ENCODE measurements at places on chromosomes 3 and 15.

DNA sequence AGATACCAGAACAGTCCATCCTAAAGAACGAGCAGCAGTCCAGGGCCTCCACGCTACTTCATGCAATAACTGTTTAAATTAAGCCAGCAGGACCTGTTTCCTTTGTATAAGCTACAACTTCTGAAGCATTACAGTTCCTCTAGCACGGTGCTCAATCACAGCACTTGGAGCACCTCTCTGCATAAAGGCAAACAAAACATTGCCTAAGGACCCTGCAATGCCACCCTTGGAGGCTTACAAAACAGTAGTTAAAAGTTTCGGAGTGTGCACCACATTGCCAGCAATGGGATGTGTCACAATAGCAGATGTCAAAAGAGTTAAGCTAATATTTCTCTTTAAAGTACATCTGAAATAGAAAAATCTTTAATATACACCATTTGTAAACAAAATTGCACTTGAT is 2.6 kb upstream of the VPS39 start:
- DNase-seq: no peak

DNA sequence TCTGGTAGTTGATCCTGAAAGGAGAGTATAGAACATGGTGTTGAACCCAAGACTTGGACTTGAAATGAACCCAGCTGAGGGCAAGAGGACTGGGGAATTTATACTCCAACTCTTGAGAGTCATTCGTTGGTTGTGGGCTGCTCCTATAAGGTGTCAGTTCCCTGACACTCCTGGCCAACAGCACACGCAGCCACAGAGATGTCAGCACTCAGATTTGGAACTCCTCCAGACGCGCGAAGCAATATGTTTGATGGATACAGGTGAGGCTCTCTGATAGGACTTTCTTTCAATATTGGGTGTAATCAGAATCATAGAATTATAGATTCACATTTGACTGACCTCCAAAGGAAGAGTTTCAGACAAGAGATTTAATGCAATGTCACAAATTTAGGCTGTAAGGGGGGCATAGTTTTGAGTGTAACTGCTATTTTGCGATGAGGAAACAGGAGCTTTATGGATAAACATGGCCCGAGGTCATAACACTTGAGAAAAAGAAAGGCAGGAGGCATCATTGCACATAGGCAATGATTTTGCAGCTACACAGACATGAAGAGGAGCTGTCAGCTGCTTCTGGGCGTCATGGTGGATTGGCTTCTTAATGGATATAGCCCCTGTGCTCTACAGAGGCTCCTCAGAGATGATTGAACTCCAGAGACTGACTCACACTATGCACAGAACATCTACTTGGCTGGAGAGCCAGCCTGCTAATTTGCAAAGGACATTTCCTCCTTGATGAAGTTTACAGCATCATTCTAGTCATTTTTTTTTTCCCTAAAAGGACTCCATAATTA is 569.2 kb upstream of the RGMA start:
- DNase-seq: no peak

GRCh38 chr3:62566022-62566557 is 192.7 kb upstream of the FEZF2 start:
- DNase-seq: no peak

- peak; percentile 8 for DNase-seq
Measured at GRCh38 chr3:63349583-63350573, 71.8 kb downstream of the SYNPR start.

GRCh38 chr15:31042751-31043150 is 51.3 kb upstream of the MTMR10 start:
- DNase-seq: no peak

- DNase-seq: no peak
Measured at GRCh38 chr15:33701304-33701696, 267.0 kb upstream of the CHRM5 start.

GRCh38 chr15:82556315-82557035 is 16.2 kb upstream of the RPS17 start:
- no peak for DNase-seq

DNA sequence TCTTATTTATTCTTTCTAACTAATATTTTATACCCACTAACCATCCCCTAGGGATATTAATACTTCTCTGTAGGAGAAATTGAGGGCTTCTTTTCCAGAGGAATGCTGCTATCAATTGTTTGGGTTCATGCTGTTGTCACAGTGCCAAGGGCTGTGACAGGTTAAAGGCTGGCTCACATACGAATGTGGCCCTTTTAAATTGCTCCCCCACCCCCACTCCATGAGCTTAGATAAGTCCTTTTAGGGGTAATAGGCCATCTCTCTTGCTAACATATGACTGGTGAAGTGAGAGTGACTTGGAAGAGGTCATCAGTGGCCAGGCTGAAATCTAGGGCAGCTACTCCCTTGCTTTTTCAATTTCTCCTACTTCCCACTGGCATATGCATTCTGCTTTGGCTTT is 121.9 kb upstream of the DPH6 start:
- no peak for DNase-seq

DNA sequence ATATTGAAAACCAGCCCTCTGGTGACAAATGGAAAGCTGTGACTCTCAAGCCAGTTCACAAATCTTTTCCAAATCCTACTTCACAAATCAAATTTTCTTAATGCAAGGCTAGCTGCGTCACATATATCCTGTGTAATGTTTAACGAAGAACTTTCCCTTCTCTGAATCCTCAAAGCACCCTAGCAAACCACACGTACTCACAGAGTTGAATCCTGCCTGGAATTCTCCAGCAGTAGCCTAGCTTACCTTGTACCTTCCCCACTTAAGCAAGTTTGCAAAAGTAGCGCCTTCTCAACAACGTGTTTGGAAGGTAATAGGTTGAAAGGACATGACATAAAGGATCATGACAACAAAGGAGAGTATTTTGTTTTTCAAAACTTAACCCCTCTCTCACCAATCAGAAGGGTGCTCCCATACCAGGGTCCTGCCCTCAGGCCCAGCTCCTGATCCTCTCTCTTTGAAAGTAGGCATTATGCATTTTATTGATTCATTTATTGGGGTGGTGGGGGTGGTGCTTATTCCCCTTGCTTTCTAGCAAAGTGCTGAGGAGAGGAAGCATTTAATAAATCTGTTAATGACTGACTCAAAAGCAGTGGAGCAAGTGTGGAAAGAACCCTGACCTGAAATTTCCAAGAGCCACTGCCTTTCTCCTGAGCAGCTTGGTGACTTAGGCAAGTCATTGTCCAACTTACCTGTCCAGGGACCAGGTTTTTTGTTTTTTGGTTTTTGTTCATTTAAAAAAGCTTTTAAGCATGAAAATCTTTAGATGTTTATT is 531.6 kb downstream of the MECOM start:
- no peak for DNase-seq

DNA sequence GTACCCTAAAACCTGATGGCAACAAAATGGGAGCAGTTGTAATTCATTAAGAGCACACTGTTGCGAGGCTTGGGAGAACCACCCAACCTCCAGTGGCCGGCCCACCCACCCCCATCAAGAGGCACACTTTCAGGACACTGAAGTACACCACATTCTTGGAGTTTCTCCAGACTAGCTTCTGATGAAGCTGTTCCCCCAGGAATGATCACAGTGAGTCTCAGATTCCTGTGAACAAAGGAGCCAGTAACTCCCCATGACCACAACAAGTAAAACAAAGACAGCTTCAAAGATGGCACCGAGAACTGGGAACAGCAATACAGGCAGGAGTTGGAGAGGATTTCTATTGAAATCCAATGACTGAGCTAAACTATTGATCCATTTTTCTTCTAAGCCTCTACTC is 126.0 kb downstream of the ST8SIA2 start:
- DNase-seq: no peak

DNA sequence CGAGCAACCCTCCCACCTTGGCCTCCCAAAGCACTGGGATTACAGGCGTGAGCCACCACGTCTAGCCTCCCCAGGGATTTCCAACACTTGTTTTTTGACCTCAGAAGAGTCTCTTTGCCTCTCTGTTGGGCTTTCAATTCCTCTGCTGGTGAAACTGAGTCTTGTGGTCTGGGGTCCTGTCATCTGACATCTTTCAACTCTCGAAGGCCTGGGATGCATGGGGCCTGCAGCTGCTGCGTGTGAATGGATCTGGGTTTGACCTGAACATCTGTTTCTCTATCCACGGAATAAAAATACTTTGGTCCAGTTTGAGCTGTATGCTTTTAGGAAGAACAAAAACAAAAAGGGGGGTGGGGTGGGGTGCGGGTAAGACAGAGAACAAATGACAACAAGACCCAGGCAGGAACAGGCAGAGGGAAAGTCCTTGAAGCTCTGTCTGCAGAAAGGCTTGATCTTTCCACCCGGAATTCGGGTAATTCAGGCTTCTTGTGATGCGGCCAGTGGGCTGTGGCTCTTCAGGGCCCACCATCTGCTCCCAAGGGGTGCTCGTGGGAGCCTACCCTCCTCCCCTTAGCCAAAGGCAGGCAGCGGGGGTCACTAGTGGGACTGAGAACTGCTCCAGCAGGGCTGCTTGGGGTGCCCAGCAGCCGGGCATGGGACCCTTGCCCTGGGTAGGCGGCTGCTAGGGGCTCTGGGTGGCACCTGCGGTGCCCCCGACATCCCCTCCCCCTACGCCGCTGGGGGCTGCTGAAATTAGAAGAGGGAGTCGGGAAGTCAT is 71.5 kb downstream of the SLC12A8 start:
- no peak for DNase-seq

DNA sequence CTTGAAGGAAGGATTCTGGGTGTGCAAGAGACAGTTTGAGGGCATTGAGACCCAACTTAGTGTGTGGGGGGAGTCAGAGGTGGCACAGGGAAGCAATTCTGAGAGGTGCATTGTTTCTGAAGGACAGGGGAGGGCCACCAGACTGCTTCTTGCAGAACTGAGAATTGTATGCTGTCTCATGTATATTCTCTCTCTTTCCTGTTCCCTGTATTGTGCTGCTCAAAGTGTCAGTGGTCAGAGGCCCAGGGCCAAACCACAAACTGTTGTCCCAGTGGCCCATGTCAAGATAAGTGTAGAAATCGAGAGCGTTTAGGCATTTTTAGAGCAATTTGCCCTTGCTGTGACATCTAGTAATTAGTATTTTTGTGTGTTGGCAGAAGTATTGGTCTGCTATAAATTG is 567.1 kb downstream of the EDEM1 start:
- DNase-seq: no peak

DNA sequence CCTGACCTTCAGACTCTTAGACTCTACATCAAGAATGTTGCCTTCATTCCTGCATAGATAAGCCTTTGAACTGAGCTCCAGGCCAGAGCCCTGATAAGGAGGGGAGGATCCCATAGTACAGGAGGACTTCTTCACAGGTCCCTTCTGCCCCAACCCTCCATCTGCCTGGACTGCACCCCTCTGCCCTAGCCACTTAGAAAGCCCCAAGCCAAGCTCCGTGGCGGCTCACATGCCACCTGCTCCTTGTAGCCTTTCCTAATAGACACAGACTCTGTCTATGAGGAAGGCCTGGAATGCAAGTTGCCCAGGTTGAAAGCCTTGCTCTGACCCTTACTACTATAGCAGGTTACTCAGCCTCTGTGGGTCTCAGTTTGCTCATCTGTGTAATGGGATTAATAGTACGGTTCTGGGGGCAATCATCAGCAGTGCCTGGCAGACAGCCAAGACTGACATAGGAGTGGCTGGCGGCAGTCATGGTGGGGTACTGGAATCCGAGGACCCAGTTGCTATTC is 11.6 kb downstream of the PCSK6 start:
- no peak for DNase-seq

DNA sequence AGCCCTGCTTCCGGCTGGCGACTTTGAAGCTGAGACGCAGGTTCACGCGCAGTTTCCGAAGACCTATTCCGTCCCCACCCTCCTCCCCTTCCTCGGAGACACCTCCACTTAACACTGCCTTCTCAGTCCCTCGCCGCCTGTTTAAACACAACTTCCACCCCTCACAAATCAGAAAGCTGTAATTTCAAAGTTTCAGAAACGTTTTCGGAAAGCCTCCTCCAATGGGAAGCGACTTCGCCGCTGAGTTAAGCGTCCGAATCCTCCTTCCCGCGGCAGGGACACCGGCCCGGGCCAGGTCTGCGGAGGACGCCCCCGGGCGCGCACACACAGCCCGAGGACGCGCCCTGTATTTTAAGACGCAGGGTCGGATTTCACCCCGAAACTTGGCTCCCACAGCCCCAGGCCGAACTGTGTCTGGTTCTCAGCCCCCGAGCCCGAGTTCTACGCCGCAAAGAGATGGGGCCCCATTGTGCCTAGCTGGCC is 559 bp upstream of the LRRN1 start:
- DNase-seq: no peak
